Stimulated activated naive CD8-positive, alpha-beta T cell treated with anti-CD3 and anti-CD28 coated beads, Interleukin-15, Interleukin-2, amounts not matched to agents 100 U/mL and 50 U/mL, for 24 hours (primary cell): ENCODE measurements at places on chromosomes 6 and 20.

DNA sequence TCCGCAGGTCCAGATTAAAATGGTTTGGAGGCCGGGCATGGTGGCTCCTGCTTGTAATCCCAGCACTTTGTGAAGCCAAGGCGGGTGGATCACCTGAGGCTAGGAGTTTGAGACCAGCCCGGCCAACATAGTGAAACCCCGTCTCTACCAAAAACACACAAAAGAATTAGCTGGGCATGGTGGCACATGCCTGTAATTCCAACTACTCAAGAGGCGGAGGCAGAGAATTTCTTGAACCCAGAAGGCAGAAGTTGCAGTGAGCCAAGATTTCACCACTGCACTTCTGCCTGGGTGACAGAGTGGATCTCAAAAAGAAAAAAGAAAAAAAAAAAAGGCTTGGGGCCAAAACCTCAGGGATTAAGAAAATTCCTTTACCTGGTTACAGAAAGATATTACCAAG, 30.5 kb downstream of the C6orf15 start:
- no peak for DNase-seq

DNA sequence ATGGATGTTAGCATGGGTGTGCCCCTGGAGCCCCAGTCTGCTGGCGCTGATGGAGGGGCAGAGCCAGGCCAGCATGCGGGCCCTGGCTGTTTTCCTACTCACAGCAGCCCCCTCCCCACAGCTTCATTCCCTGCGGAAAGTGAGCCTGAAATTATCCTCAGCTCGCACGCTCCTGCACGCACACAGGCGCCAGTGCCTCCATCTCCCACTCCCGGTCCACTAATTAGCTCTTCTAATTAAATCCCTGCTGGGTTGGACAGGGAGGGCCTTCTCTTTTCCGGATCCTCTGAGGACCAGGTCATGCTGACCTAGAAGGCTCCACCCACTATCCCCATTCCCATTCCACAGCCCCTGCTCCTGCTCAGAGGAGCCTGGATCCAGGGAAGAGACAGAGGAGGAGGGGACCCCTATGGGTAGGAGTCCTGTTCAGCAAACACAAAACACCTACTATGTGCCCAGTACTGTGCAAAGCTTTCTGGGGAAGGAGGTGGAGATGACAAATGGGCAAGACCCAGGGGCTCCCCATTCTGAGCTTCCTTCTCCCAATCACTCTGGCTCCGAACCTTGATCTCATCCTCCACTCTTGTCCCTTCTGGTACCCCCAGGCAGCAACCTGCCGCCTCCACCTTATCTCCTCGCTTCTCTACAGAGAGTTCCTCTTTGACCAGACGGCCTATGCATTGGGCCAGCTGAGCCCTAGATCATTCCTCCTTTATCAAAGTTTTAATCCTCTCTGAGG, 70.2 kb upstream of the CCDC167 start:
- DNase-seq = no peak

GRCh38 chr6:105667056-105667455, 264.2 kb upstream of the PREP start:
- DNase-seq = no peak

DNA sequence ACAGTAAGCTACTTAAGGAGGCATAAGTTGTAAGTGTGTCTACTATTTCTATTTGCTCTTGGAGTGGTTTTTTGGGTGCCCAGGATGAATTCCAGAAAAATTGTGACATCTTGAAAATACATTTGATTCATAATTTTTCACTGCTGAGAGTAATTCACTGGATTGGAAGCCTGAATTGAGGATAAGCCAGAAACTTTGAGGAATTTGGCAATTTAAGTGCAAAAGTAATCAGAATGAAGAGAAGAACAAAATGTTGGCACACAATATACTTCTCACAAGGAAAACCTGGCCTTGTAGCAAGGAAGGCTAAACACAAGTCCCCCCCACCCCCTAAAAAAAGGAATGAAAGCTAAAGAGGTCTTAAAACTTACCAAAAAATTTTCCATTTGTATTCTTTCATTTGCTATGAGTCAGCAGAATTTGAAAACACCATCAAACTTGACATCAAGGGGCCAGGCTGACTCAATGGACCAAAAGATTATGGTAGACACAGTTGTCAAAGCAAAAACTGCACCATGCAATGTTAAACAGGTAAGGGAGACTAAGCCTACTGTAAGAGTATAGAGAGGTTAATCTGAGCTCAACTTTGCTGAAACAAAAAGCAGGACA, 840.0 kb downstream of the FRK start:
- DNase-seq = no peak

DNA sequence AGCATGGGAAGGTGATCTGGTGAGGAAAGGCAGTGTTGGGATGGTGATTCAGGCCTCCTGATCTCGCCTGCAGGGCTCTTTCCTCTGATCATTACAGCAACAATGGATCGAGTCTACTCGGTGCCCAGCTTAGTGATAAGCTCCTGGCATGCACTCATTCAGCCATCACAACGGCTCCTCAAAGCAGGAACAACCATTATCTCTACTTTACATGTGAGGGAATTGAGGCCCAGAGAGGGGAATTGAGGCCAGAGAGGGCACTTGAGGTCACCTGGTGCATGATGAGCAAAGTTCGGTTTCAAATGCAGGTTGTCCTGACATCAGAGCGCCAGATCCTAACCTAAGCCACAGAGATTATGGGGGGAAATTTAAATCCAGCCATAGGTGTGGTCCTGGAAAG, 42.0 kb upstream of the BPIFA2 start:
- no peak for DNase-seq

DNA sequence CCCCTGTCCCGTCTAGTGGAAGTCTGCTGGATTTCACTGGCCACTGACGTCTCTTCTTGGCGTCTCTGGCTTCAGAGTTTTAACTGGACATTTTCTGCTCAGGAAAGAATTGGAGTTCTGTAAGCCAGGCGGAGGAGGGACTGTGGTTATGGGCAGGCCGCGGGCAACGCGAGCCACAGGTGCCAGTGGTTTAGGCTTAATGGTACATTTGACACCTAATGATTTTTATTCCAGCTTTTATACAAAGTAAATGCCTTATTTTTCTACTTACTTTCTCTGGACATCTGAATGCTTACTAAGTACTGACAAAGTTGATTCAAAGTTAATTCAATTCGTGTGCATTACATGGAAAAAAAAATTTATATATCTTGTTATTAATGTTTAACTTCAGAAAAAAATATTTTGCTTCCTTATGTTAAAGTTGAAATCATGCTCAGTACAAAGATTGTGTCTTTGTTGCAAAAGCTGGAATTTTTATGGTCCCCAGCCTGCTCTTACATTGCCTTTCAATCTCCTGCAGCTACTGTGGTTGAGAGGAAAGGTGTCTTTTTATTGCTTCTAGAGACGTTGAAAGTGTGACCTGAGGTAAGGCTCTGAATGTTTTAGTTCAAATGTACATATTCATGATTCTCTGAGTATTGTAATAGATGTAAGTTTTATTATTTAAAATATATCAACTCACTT, 231.0 kb downstream of the SMOC2 start:
- DNase-seq = no peak

- DNase-seq = no peak
Measured at GRCh38 chr6:22147921-22148776, 148.7 kb downstream of the PRL start.

- DNase-seq = no peak
Measured at GRCh38 chr6:1739680-1740079, 130.0 kb downstream of the FOXC1 start.

DNA sequence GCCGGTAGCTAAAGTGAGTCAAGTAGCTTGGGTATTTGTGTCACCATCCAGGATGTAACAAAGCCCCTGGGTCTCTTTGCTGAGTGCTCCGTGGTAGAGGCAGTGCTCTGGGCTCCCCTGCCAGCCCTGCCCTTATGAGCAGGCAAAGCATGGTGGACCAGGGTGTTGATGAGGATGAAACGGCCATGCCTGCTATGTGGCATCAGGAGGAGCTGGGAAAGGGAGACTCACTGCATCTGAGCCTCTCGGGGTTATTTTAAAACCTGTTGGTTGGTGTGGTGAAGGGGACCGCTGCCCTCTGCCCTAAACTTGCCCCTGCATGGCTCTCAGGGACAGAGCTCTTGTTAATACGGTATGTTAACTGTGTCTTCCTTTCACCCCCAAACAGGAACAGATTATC, 143.1 kb downstream of the DTNBP1 start:
- DNase-seq = no peak

DNA sequence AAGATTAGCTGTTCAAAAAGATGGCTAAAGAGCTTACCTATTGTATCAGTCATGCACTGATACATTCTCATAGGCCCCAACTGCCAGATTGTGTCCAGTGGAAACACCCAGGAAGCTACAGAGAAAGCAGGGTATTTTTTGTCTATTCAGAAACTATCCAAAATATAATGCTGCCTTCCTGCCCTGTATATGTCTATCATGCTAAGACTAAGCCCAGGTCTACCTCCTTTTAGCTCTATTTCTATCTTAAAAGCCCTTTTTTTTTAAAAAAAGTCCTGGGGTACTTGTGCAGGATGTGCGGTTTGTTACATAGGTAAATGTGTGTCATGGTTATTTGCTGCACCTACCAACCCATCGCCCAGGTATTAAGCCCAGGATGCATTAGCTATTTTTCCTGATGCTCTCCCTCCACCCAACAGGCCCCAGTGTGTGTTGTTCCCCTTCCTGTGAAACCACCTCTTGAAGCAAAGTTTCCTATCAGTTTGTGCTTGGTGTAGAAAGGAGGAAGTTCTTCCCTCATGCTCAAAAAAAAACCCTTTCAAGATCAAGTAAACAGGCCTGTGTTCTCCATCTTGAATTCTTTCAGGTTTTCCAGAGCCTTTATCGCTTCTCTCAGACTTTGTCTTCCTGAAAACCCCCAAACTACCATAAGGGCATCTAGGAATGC, 514 bp downstream of the DEFB129 start:
- DNase-seq = no peak

DNA sequence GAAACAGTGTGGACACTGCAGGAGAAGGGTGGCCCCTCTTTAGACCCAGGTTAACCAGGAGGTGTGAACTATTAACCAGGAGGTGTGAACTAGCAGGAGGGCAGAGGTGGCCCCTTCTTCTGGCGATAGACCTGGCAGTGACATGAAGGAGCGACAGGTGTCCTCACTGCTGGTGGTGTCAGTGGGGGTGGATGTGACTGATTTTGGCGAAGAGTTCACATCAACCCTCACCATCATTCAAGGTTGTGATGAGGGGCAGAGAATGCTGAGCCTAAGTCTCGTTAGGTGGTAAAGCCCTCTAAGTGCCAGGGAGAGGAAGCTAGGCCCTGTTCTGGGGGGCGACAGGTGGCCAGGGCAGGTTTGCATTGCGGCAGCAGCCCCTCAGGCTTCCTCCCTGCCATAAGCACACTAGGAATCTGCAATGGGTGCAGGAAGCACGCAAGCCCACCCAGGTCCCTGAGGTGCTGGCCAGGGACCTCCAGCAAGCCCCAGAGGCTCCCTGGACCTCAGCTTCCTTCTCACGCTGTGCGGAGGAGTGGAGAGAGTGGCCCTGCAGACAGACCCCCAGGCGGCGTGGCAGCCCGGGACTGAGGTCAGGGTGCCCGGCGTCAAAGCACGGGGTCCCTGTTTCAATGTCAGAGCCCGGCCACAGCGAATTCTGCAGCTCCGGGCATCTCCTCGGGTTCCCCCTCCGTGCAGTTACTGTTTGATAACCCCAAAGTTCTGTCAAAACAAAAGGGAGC, 13.7 kb downstream of the NPEPL1 start:
- DNase-seq = no peak

- peak; percentile 75 for DNase-seq
Measured at GRCh38 chr6:42929821-42930360, 611 bp downstream of the CNPY3 start.

DNA sequence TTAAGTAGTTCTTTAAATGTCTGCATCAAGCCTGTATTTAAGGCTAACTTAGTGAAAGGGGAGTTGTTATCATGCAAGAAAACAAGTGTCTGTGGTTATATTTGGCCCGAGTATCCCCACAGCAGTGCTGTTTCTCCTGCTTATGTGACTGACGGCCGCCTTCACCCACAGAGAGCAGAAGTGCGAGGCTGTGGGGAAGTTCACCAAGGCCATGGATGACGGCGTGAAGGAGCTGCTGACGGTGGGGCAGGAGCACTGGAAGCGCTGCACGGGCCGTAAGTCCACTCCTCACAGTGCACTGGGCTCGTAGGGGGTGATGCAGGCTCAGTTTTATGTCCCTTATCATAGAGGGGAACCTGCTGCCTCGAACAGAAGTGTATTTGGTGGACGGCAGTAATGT, 53.2 kb upstream of the SYNJ2 start:
- DNase-seq = no peak
